Thymus (tissue), 14 donors: ENCODE measurements at places on chromosomes 2 and 18. TPM values are rescaled to one million over a fixed set of nuclear protein-coding genes. Genes with fewer than 3 reads are reported as not detected.

GRCh38 chr18:38453880-38454279 is 888.3 kb upstream of the CELF4 start:
- H3K27ac ChIP-seq = no peak overlapping the region
- no peak for DNase-seq
- no peaks in the 10 kb centered on the region for H3K27me3 ChIP-seq
- no peak overlapping the region for H3K4me3 ChIP-seq
- H3K36me3 ChIP-seq = no peaks in the 10 kb centered on the region
- no peaks in the 10 kb centered on the region for H3K4me1 ChIP-seq

DNA sequence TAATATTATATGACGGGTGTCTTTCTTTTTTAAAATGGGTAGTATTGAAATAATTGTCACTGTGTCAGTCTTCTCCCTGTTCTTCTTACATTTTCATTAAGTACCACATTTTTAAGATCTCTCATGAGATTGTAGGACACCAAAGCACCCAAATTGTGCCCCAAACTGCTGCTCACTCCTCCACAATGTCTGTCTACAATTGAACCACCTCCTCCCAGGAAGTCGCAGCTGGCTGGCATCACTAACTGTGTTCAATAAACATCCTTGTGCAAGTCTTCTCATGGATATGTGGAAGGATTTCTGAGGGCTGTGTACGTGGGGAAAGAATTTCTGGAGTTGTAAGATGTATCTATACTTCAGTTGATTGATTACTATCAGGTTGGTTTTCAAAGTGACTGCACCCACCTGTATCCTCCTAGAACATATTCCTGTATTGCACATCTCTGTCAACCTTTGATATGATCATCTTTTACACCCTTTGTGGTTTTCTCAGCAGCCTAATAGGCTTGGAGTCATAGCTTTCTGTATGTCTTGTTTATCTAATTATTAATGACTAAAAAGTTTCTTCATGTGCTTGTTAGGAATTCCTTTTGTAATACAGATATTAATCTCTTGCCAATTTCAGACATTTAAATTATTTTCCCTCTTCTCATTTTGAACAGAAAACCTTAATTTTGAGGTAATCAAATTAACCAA is 774.9 kb downstream of the RNF144A start:
- no peaks in the 10 kb centered on the region for H3K36me3 ChIP-seq
- peaks cover 7% of the 10 kb centered on the region for H3K4me1 ChIP-seq
- DNase-seq = no peak
- H3K27ac ChIP-seq = no peak overlapping the region

- no peak for DNase-seq
- H3K27ac ChIP-seq = no peak overlapping the region
- no peaks in the 10 kb centered on the region for H3K27me3 ChIP-seq
- H3K36me3 ChIP-seq = no peaks in the 10 kb centered on the region
Measured at GRCh38 chr2:177419274-177419673, 26.7 kb downstream of the AGPS start.

GRCh38 chr2:227595797-227596196 is 2.9 kb upstream of the SCYGR2 start:
- H3K27ac ChIP-seq = no peak overlapping the region
- H3K4me3 ChIP-seq = no peak overlapping the region
- no peak for DNase-seq
- H3K4me1 ChIP-seq = no peaks in the 10 kb centered on the region
- H3K36me3 ChIP-seq = no peaks in the 10 kb centered on the region

Gene SOWAHC
- 7.3 TPM for total RNA-seq

DNA sequence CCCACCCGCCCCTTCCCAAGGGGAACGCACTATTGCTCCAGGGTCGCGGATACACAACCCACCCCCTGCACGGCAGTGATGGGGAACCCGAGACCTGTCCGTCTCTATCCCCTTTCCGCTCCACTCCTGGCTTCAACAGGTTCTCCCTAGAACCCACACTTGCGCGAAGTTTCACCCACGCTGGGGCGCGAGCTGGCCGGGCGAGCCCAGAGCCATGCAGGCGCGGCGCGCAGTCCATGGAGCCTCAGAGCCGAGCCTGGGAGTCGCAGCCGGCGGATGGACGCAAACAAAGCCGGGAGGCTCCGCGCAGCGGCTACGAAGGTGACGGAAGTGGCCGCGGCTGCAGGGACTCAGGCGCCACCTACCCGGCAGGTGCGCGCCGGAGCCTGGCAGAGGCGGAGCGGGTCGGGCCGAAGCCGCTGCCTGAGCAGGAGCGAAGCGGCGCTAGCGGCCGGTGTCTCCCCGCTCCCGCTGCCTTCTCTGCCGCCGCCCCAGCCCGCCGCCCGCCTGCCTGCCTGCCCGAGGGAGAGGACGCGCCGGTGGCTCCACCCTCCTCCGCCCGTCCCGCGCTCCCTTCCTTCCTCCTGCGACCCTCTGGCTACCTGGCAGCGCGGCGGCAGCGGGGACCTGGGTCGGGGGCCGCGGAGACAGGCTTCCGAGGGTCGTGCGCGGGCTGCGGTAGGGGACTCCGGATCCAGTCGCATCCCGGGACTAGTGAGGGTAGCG is 14.0 kb downstream of the ALPG start:
- H3K27me3 ChIP-seq = peaks cover 56% of the 10 kb centered on the region
- H3K27ac ChIP-seq = no peak overlapping the region
- no peak overlapping the region for H3K4me3 ChIP-seq
- no peak for DNase-seq
- H3K36me3 ChIP-seq = no peaks in the 10 kb centered on the region
- H3K4me1 ChIP-seq = peaks cover 5% of the 10 kb centered on the region

- no peaks in the 10 kb centered on the region for H3K36me3 ChIP-seq
- H3K4me1 ChIP-seq = no peaks in the 10 kb centered on the region
- DNase-seq = no peak
- no peak overlapping the region for H3K4me3 ChIP-seq
Measured at GRCh38 chr18:48709371-48710062, 170.7 kb downstream of the CTIF start.

DNA sequence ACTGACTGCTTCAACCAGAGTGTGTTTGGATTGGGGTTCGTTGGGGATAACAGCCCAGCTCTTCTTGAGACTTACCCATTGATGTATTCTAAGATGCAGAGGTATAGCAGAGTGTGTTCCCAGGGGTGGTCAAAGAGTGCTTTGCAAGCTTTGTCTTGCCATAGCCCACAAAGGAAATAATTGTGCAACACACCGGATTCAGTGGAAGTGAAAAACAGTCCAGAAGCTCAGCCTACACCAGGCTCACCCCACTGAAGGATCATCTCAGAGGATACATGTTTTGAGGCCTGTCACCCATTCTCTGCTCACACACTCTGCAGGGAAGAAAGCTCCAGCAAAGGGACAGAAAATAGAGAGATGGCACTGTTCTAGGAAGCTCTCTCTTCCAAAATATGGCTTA is 9.6 kb downstream of the CACNB4 start:
- H3K4me1 ChIP-seq = peaks cover 4% of the 10 kb centered on the region
- DNase-seq = no peak
- H3K27me3 ChIP-seq = no peaks in the 10 kb centered on the region
- H3K27ac ChIP-seq = no peak overlapping the region
- H3K36me3 ChIP-seq = no peaks in the 10 kb centered on the region

Gene DCDC2C
- total RNA-seq = 0.38 TPM

DNA sequence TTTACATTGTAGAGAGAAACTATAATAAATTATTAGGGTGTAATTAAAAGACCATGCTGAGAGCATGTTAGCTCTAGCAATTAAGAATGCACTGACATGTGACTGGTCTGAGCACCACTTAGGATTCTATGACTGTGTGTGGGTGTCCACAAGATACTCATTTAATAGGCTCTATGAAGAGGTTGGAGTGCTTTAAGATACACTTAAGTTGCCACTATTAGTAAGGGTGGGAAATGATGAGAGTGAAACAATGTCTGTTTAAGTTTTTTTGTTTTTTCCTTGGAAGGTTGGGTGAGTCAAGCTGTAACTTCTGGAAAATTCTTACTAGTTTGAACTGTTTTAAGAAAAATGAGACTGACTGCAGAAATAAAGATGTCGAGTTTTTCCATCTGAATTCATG is 1.8 kb upstream of the FAP start:
- H3K36me3 ChIP-seq = no peaks in the 10 kb centered on the region
- DNase-seq = no peak
- no peaks in the 10 kb centered on the region for H3K27me3 ChIP-seq
- no peak overlapping the region for H3K4me3 ChIP-seq
- H3K27ac ChIP-seq = no peak overlapping the region
- H3K4me1 ChIP-seq = no peaks in the 10 kb centered on the region
